ENCODE measurements at places on chromosomes 3 and 15. TPM values are rescaled to one million over a fixed set of nuclear protein-coding genes. Genes with fewer than 3 reads are reported as not detected.
A peak's percentile ranks its signal among the peaks of the same experiment; 100 is the strongest.

GRCh38 chr3:27507515-27508266 lies 23.5 kb upstream of the SLC4A7 start:
- peak; percentile 61 for DNase-seq

GRCh38 chr3:189786479-189787064 lies 155.4 kb downstream of the TP63 start:
- DNase-seq, result no peak

Gene NR1I2
- total RNA-seq, result under 0.01 TPM

DNA sequence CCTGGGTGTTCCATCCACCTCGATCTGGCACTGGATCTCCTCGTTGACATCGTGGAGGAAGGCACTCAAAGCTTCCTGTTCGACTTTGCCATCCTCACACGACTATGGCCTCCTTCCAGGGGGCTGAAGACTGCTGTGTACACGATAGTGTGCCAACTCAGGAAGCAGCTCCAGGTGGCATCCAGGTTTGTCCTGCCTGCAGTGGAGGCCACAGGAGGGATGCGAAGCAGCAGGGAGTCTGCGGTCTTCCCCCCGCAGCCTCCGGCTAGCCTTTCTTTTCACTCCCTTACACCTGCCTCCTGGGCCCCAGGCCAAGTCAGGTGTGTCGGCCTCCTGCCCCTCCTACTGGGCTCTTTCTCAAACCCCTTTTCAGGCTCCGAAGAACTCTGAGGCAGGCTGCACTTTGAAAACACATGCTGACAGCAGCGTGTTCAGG lies 32.2 kb downstream of the SYNM start:
- no peak for DNase-seq

- DNase-seq, result no peak
These were observed 206.1 kb upstream of the UBE2E2 start for GRCh38 chr3:22996920-22997571.

Gene SKOR1
- 0.05 TPM for total RNA-seq

- DNase-seq, result no peak
These were observed 45.5 kb upstream of the TNFSF10 start for GRCh38 chr3:172568701-172569100.

- no peak for DNase-seq
These were observed 122.5 kb downstream of the ADAM10 start for GRCh38 chr15:58627046-58627445.

- peak; percentile 82 for DNase-seq
These were observed 21.3 kb downstream of the DUT start for GRCh38 chr15:48352474-48353072.

DNA sequence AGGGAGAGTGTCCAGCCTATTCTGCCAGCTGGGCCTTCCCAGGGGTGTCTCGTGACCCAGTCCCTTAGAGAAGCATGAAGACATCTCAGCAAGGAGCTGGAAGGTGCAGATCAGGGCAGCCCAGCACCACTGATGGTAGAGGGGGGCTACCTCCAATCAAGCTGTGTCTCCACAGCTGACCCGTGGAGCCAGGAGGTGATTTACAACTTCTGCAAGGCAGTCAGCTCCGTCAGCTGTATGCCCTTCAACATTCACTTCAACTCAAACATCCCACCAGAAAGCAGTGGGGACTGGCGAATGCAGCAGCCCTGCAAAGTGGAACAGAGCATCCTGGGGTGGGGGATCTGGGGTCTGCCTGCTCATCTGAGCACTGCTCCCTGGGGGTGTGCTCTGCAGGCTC lies 32.6 kb upstream of the FRG2C start:
- DNase-seq, result no peak

Gene NMD3
- 94.6 TPM for total RNA-seq

DNA sequence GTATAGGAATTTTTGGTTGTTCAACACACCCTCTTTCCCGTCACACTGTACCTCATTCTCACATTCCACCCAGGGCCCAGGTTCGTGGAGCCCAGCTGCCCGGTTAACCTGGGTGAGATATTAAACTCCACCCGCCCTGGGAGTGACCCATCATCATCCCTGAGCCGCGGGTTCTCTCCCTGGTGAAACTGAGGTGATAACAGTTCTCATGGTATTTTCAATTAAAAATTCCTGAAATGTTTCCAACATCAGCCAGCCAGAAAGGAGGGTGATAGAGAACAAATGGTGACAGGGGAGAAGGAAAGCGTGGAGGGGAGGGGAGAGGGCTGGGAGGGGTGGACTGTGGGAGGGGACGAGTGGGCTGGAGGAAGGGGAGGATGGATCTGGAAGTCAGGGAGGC lies 148.8 kb downstream of the ALDH1A2 start:
- no peak for DNase-seq

DNA sequence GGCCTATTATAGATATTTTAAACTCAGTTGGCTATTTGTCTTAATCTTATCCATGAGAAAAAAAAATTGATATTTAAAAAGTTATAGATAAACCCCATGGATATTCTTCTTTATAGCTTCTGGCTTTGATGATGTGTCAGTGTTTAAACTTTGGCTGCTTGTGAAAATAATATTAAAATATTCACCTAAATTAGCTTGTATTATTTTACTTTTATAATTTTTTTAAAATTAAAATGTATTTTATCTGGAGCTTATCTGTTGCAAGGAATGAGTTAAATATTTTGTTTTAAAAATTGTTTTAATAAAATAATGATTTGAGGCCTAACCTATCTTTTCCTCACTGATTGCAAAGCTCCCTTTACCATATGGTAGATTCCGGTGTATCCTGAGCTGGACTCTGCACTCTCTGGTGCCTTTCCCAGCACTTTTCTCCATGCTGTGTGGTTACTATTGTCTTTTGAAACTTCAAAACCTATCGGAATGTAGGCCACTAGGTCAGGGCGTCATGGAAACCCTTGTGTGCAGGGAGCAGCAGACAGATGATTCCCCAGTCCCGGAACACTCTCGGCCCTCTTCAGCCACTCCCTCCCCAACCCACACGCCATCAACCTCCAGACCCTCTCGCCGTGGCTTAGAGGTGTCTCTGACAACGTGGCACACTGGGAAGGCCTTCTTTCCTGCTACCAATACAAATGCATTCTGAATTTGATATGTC lies 252.3 kb upstream of the ATP10A start:
- no peak for DNase-seq

Gene PIF1
- 5.4 TPM for total RNA-seq

DNA sequence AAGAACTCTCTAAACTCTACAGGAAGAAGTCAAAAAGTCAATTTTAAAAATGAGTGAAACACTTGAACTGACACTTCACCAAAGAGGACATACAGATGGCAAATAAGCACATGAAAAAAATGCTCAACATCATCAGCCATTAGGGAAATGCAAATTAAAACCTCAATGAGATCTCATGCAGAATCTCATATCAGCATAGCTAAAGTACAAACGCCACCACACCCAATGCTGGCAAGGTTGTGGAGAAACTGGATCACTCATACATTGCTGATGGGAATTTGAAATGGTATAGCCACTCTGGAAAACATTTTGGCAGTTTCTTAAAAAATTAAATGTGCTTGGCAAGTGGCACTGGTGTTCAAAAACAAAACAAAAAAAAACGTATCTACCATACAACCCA lies 34.2 kb downstream of the MEGF11 start:
- no peak for DNase-seq

Gene CD276
- total RNA-seq, result 43.6 TPM

DNA sequence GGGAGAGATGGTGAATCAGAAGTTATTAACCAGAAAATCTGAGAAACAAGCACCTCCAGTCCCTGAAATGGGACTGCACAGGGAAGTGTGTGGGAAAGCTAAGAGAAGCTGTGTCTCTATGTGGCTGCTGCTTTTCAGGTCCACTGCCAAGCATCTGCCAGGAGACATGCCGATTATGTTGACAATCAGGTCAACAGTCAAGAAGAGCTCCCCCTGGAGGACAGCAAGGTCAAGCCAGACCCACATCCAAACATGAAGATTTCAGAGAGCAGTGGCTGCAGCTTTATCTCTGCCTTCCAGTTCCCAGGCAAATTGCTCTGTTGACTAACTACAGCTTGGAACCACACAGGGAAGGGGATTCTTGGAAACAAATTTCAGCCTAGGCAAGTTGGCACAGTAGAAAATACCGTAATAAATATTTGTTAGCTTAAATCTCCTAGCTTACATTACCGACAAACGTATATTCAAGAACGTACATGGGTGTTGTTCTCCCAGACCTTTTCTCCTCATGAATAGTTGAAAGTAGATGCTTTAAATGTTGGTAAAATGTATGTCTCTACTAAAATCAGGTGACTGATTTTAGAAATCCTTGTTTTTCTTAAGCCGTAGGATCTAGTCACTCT lies 394.5 kb upstream of the RARB start:
- no peak for DNase-seq

- DNase-seq, result no peak
These were observed 117.3 kb upstream of the LYSMD4 start for GRCh38 chr15:99850517-99850916.

GRCh38 chr3:5442106-5442785 lies 254.7 kb downstream of the EDEM1 start:
- no peak for DNase-seq

GRCh38 chr15:68489421-68489820 lies 57.5 kb upstream of the ITGA11 start:
- DNase-seq, result no peak

GRCh38 chr3:32305361-32305876 lies 66.9 kb downstream of the CMTM8 start:
- DNase-seq, result no peak

Gene CGNL1
- total RNA-seq, result 21.1 TPM

GRCh38 chr3:37504583-37505357 lies 330.4 kb upstream of the LRRFIP2 start:
- DNase-seq, result no peak

- no peak for DNase-seq
These were observed 59.8 kb upstream of the UNC13C start for GRCh38 chr15:53918180-53919079.

Gene COL6A6
- not detected for total RNA-seq

Gene BSN
- total RNA-seq, result under 0.01 TPM

DNA sequence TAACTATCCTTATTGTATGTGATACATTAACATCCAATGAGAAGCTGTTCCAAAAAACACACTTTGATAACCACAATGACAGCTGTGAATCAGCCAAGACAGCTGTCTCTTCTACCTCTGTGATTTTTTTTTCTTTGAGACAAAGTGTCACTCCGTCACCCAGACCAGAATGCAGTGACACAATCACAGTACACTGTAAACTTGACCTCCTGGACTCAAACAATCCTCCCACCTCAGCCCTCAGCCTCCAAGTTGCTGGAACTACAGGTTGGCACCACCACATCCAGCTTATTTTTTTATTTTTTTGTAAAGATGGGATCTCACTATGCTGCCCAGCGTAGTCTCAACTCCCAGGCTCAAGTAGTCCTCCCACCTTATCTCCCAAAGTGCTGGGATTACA lies 73.5 kb upstream of the TMCO5A start:
- no peak for DNase-seq

DNA sequence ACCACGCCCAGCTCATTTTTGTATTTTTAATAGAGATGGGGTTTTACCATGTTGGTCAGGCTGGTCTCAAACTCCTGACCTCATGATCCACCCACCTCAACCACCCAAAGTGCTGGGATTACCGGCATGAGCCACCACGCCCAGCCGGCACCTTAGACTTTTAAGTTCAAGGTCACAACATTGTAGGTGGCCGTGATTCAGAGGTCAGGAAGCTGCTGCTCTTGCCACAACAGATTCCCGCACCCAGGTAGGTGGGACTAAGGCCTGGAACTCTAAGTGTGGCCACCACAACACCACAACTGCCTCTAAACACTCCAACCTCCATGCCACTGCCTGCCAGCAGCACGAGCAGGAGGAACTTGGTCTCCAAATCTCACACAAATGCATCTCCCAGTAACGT lies 196.8 kb downstream of the STT3B start:
- DNase-seq, result no peak

Gene KLHL40
- total RNA-seq, result not detected

Gene CLEC3B
- 6.3 TPM for total RNA-seq

Gene LIPH
- not detected for total RNA-seq

DNA sequence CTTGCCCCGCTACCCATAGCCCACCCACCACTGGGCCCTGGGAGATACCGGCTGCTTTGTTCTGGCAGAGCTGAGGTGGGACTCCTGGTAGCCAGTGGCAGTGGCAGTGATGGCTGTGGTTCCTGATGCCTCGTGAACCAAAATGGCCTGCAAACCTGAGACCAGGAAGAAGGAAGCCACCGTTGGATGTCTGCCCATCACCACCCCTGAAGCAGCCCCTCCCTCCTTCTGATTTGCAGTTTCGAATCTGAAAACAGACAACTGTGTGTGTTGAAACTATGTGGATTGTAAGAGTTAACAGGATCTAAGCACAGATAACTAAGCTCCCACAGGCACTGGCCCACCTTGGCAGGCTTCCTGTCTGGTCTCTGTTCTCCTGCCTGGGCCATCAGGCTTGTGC lies 66.6 kb downstream of the NUP210 start:
- no peak for DNase-seq
